ENCODE measurements at places on chromosomes 11 and 22.

GRCh38 chr11:121611242-121611641 lies 158.5 kb upstream of the SORL1-AS1 start:
- no peak for DNase-seq

DNA sequence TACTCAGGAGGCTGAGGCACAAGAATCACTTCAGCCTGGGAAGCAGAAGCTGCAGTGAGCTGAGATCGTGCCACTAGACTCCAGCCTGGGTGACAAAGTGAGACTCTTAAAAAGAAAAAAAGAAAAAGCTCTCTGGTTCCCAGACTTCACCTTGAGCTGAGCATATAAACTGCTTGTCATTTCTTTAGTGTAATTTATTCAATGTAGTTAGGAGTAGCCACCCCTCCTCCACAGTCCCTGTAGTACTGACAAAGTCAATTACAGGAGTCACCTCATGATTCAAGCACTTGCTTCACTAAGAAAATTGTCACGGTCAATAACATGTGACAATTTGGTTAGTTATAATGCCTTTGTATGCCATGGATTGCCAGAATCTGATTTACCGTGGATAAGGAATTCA lies 7.2 kb downstream of the OR4D10 start:
- DNase-seq = no peak

DNA sequence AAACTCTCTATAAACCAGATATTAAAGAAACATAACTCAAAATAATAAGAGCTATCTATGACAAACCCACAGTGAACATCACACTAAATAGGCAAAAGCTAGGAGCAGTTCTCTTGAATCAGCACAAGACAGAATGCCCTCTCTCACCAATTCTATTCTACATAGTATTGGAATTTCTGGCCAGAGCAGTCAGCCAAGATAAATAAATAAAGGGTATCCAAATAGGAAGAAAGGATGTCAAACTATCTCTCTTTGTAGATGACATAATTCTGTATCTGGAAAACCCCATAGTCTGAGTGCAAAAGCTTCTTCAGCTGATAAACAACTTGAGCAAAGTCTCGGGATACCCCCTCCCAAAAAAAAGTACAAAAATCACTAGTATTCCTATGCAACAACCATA lies 359.8 kb downstream of the LRRC4C start:
- DNase-seq = no peak

GRCh38 chr11:60767388-60767811 lies 10.7 kb downstream of the MS4A15 start:
- DNase-seq = no peak
